ENCODE measurements at places on chromosomes 13 and 19.

DNA sequence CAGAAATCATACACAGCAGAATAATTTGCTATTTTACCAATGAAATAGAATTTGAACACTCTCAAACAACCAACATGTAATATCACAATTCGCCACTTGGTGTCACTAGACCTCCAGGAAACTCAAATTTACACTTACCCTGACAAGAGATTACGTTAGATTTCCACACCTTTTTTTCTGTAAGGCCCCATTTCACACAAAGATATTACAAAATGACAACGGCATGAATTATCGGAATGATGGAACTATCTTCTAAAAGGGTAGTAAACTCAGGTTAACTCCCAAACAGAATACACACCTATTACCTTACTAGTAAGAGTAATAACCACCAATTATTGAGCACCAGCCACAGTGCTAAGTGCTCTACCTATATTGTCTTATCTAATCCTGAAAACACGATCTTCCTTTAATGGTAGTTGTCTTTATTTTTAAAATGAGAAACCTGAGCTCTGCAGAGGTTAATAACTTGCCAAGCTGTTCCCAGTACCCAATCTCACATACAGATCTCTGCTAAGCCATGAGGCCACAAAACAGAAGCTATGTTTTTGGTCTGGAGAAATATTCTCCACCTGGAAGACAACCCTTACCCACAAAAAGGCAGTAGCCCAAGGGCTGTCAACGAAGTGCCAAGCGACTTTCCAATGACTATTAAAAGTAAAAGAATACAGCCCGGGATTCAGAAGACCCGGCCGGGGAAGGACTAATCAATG lies 152.4 kb downstream of the DCLK1 start:
- DNase-seq: peak; percentile 7
- H3K4me3 ChIP-seq: no peak overlapping the region
- no peak overlapping the region for H3K27ac ChIP-seq
- no peaks in the 10 kb centered on the region for H3K36me3 ChIP-seq

- DNase-seq: no peak
- H3K4me3 ChIP-seq: no peak overlapping the region
- H3K27ac ChIP-seq: no peak overlapping the region
- no peaks in the 10 kb centered on the region for H3K27me3 ChIP-seq
Measured at GRCh38 chr13:113981611-113982295, 7.9 kb upstream of the C13orf46 start.

DNA sequence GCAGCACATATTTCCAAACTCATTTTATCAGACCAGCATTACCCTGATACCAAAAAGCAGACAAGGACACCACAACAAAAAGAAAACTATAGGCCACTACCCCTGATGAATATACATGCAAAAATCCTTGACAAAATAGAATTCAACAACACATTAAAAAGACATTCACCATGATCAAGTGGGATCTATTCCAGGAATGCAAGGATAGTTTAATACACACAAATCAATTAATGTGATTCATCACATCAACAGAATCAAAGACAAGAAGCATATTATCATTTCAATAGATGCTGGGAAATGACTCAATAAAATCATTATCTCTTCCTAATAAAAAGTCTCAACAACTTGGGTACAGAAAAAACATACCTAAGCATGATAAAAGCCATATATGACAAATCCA lies 11.2 kb downstream of the ZNF347 start:
- DNase-seq: no peak
- no peaks in the 10 kb centered on the region for H3K4me1 ChIP-seq
- no peaks in the 10 kb centered on the region for H3K27me3 ChIP-seq
- peaks cover 10% of the 10 kb centered on the region for H3K36me3 ChIP-seq
- H3K27ac ChIP-seq: no peak overlapping the region

DNA sequence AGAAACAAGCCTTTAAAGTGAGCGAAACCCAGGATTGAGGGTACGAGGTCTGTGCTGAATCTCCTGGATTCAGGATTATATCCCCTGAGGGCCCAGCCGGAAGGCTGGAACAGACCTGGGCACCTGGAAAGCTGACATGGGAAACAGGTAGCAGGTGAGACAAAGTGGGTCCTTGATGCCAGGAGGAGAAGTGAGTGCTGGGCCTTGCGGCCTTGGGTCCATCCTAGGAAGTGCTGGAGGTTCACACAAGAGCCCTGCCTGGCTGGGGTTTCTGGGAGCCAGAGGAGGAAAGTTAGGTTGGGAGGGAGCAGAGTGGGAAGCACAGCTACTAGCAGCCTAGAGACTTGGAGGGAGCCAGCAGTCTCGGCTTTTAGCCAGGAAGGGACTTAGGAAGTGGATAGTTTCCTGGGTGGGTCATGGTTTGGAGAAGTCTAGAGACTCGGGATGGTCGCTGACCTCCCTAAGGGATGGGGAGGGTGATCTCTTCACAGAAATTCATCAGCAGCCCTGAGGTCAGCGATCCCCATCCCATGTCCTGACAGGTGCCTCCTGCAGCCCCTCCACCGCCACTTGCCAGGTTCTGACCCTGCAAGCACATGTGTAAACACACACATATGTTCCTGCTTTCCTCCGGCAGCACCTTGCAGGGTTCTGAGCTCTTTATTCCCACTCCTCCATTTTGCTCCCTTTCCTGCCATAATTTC lies 29.4 kb upstream of the ZNF492 start:
- DNase-seq: no peak
- no peaks in the 10 kb centered on the region for H3K27me3 ChIP-seq
- H3K4me3 ChIP-seq: no peak overlapping the region
- no peaks in the 10 kb centered on the region for H3K36me3 ChIP-seq

- peak overlapping the region; percentile 89 for H3K4me3 ChIP-seq
- peak overlapping the region; percentile 63 for H3K27ac ChIP-seq
- peaks cover 50% of the 10 kb centered on the region for H3K4me1 ChIP-seq
- DNase-seq: peak; percentile 58
- H3K36me3 ChIP-seq: no peaks in the 10 kb centered on the region
Measured at GRCh38 chr19:32691952-32692726, 518 bp downstream of the NUDT19 start.
